GM12864 (cell line): ENCODE measurements at places on chromosomes 4 and X.

DNA sequence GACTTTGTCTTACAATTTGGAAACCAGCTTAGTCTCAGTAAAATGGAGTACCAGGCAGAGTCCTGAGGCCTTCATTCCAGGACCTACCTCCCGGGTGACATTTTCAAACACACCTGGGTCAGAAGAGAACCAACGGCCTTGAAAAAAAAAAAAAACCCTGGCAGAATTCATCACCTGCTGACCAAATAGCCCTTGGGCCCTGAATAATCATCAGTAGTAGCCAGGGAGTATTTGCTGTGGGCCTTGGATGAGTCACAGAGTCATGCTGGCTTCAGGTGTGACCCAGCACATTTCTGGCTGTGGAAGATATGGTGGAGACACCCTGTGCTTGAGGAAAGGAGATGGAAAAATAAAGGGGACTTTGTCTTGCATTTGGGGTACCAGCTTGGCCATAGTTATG is 92.2 kb downstream of the LPAR4 start:
- DNase-seq, result no peak

DNA sequence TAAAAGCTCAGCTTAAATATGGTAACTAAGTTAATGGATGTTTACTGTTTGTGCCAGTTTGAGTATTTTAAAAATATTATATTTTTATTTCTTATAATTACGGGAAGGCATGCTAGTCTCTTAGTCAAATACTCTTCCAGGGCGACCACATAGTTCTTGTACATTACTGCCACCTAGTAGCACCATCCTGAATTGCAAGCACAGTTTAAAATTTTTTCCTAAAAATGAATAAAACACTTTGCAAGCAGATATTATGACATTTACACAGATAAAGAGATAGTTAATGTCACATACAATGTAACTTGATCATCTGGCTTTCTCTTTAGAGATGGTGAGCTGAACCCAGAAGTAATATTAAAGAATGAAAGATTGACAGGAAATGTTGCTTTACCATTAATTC is 11.5 kb downstream of the NDP start:
- no peak for DNase-seq

- no peak for DNase-seq
These were observed 262.3 kb downstream of the KCTD8 start for GRCh38 chr4:44186096-44186849.

DNA sequence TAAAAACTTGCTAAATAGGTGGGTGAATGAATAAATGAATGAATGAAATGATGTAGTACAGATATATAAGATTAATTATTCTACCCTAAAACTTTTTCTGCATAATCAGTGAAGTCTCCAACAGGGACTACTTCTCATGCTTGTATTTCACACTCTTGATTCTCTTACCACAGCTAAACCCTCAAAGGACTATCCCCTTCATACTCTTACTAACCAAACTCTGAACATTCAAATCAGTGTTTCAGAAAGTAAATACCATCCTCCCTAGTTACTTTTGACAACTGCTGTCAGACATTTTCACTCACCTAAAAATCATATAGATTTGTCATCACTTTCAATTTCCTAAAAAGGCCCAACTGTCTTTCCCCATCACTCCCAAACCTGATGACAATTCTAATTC is 234.3 kb upstream of the HHIP start:
- no peak for DNase-seq

DNA sequence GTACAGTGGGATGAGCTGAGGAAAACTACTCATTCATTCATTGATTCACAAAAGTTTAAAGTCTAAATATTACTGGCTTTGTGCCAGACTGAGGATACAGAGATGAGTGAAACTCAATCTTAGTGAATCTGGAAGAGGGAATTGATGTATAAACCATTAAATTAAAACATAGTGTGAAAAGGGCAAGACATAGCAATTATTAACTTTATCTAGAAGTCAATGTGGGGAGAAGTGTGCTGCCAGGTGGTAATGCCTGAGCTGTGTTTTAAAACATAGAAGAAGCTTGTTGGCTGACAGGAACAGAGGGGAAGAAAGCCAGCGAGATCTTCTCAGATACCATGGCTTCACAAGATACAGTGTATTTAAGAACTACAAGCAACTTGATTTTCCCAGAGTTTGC is 153.4 kb downstream of the BMPR1B start:
- no peak for DNase-seq

GRCh38 chr4:147760695-147761094 is 28.8 kb downstream of the ARHGAP10 start:
- DNase-seq, result no peak

- DNase-seq, result no peak
These were observed 170.2 kb downstream of the DMD start for GRCh38 chrX:33041141-33041540.

- DNase-seq, result no peak
These were observed 181.0 kb downstream of the SHROOM3 start for GRCh38 chr4:76615999-76616398.

- no peak for DNase-seq
These were observed 37.4 kb upstream of the SLC10A4 start for GRCh38 chr4:48445704-48446103.

GRCh38 chrX:42967681-42968300 is 189.8 kb upstream of the PPP1R2C start:
- no peak for DNase-seq

DNA sequence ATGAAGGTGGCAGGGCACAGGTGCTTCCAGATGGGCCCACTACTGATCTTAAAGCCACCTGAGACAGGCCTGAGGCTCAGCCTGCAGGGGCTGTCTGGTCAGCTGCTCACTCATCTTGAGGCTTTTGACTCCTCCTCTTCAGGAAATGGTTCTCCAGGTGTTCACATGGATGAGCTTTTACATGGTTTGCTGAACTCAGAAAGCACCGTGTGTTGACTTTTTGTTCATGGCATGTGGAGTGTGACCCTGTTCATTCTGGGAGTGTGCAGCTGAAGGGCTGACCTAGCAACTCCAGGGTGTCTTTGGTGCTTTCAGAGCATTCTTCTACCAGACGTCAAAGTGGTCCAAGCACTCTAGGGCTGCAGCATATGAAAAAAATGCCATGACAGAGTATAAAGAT is 111.1 kb downstream of the CCNG2 start:
- no peak for DNase-seq

DNA sequence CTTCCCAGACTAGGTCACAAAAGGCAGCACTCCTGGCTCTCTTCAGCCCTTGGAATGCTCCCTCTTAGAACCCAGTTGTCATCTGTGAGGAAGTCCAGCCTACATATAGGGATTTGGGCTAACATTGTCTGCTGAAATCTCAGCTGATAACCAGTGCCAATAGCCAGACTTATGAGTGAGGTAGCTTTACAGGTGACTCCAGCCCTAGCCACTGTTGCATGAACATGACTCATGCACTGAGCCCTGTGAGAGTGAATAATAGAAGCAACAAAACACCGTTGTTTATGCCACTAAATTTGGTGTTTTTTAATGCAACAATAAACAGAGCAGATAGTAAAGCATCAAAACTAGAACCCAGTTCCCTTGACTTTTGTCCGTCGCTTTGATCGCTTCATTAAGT is 433.2 kb downstream of the STIM2 start:
- DNase-seq, result no peak

DNA sequence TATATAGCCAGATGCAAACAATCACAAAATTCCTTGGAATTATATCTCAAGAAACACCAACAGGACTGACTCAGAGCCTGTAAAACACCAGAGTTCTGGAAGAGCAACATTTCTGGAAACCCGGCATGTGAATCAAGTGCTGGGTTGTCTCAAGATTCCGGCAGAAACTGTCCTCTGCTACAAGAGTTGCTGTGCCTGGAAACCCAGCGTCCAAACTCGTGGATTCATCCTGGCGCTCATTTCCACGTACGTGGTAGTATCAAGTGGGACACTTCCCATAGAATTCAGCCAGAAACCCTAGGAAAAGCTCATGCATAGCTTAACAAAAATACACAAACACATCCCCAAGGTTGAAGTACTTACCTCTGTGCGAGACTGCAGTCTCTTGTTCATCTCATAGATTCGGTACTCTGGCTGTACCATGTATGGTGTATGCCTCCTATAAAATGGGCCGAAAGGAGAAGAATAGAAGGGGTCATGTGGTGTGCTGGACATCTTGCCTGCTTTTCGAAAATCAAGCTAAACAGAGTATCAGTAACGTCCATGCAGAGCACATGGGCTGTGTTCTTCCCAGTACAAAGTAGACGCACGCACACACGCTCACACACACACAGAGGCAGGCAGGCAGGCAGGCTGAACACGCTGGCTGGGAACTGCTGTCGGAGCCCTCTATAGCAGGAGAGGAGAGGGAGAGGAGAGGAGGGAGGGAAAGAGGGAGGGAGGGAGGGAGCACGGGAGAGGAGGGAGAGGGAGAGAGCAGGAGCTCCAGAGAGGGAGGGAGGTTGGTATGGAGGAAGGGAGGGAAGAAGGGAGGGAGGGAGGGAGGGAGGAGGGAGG is at the start of gene LDB2:
Gene LDB2, minus strand, starts transcription at position 655 of the 837 bp plus-strand sequence.
- no peak for DNase-seq

GRCh38 chr4:121139533-121140222 is 24.4 kb downstream of the TNIP3 start:
- peak; percentile 44 for DNase-seq

- DNase-seq, result no peak
These were observed 16.5 kb downstream of the DIPK2B start for GRCh38 chrX:45184211-45184610.

DNA sequence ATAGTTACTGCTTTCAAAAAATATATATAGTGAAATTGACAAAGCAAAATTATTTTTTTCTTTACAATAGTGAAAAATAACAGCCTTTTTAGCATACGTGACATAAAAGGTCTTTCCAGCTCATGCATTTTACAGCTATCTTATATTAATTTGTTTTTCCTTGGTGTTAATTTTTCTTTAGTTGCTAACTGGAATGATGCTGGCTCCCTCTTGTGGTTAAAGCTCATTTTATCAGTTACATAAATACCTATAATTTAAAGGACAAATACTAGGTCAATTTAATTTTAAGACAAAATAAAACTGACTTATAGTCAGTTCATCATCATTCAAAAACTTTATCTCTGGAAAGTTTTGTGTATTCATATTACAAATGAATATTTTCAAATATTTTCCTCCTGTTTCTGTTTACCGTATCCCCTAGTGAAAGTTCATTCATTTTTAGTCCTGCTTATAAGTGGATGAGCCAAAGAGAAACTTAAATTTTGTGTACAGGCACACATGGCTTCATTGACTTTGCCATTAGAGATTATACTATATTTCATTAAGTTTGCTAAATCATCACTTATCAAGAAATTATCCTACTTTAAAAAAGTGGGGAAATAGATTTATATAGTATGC is 9.9 kb upstream of the ANAPC4 start:
- DNase-seq, result no peak

DNA sequence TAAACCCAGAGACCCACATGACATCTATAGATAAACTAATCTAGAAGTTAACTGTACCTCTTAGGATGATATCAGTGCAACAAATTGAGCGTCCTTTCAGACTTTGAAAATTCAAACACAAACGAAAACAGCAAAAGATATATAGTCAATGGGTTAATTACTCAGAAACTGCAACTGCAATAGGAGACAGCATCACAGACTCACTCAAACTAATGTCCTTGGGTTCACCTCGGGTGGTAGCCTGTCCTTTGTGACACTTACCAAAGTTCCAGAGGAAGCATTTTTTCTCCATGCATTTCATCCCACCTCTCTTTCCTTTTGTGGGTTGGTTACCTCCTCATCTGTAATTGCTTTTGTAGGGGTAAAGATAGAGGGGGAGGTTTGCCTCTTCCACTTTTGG is 9.7 kb downstream of the GC start:
- DNase-seq, result no peak

- no peak for DNase-seq
These were observed 691 bp downstream of the MAGED1 start for GRCh38 chrX:51893931-51894696.

DNA sequence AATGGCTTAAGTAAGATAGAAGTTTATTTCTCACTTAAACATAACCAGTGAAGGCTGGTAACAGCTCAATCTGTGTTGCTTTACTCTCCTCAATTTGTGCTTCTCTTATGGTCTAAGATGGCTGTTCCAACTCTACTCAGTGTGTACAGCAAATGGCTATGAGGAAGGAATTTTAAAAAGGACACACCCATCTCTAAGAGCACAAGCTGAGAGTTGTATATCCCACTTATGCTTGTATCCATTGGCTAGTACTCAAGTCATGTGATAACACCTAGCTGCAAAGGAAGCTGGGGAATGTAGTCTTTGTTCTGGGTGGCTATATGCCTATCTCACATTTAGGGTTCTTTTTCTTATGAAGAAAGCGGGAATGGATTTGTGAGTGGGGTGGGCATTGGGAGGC is 63.3 kb downstream of the GPAT3 start:
- DNase-seq, result peak; percentile 27

GRCh38 chr4:87228262-87228860 is 7.9 kb upstream of the KLHL8 start:
- DNase-seq, result no peak

DNA sequence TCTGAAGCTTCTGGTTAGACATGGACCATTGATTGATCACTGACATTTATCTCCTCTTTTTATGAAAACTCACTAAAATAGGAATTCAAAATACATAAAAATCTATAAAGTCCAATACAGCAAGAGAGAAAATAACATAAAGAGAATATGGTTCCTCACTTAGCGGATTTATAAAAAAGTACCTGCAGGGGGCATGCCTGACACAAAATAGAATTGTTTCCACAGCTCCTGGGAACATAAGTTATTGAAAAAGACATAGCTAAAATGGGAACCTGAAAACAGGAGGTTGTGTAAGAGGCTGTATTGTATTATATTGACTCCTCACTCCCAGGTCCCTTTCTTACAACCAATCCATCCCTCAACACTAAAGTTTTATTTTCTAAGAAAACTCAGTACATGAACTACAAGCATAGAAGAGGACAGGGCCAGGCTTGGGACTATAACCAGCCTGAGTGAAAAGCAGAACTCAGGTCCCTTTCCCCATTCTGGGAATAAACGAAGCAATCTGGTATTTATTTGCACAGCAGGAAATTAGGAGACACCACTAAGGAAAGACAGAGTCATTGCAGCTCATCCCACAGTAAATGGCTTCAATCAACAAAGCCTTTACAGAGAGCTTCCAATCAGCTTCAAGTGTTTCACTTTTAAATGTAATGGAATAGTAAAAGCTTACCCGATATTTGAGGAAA is 121.1 kb upstream of the NDST4 start:
- no peak for DNase-seq

GRCh38 chrX:121322159-121322558 is 274.7 kb downstream of the GLUD2 start:
- DNase-seq, result no peak

GRCh38 chrX:12463873-12464272 is 325.6 kb downstream of the FRMPD4 start:
- DNase-seq, result no peak

- DNase-seq, result no peak
These were observed 863 bp upstream of the XPNPEP2 start for GRCh38 chrX:129737916-129738315.

DNA sequence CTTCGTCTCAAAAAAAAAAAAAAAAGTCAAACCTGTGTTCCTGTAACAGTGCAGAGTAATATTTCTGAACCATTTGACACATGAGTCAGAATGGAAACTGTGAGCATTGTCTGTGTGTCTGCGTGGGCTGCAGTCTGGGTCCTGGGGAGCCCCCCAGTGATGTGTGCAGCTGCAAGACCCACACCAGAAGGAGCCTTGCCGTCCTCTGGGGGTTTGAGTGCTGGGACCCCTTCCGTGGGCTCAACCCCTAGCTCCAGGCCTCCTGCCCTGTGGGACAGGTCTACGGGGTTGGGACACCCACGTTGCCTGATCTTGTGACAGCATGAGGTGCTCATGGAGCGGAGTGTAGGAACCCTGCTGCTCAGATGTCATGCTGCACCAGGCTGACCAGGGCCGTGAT is 43.7 kb downstream of the DDX3X start:
- DNase-seq, result no peak
